ENCODE measurements at places on chromosomes 1 and 21.

DNA sequence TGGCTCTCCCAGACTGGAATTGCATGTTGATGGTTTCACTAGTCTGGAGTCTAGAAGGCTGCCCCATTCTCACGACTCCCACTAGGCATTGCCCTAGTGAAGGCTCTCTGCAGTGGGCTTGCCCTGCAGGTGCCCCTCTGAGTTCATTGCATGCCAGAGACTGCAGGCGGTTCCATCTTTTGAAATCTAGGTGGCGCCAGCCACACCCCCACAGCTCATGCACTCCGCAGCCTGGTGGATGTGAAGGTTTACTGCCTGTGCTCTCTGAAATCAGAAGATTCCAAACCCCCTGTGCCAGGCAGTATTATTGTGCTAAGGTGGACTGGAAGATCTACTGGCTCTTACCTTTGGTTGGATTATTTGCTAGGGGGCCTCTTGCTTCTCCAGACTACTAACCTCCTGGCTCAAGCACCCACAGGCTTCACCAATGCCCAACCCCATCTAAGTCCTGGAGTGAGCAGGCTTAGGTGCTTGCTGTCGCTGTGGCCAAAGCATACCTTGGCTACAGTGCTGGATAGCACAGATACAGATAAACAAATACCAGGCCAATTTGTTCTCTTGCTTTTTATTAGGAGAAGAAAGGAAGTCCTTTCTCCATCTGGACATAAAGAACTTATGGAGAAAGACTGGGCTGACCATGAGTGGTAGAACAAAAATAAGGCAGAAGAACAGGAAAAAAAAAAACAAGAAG lies 83.5 kb upstream of the SIM2 start:
- DNase-seq = no peak

DNA sequence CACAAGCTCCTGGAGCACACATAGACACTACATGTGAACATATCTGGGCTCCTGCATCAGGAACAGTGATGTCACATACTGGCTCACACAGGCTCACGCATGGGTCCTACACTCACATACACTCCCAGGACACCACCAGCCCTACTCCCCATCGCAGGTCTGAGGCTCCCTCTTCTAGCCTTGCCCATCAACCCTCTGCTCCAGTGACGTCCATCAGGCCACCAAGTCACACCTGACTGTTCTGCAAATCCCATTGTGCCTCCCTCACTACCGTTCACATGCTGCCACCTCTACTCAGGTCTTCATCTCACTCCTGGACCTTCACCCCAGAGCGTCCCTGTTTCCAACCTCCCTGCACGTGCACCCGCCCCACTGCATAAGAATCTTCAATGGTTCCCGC lies 18.1 kb downstream of the TFAP2E start:
- no peak for DNase-seq

DNA sequence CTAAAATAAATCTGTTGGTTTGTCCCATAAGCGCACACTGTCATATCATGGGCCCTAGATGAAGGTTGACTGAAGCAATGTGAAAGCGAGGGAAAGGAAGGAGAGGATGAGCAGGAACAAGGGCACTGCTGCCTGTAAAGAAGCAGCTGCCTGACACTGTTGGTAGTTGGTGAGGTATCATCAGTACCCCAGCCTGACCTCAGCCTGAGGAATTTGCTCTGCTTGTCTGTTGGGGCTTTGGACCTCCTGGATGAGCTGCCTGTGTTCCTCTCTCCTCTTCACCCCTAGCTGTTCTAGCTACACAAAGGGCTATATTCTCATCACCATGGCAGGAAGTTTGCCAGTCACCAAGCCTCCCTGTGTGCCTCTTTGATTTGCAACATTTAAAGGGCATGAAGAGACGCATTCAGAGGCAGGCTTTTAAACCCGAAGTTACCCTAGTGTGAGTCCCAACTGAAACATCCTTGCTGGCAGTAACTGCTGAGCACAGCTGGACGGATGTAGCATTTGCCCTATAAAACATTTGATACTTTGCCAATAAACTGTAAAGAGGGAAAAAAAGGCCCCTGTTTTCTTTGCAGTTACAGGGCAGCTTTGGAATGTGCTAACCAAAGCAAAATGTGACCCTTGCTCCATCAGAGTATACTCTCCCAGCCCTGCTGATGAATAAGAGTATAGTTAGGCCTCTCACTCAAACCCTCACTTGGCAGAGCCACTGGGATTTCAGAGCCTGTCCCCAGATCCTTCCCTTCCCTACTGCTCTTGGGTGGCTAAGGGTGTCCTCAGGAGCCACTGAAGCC lies 22.2 kb upstream of the SPATA6 start:
- no peak for DNase-seq

- no peak for DNase-seq
Measured at GRCh38 chr1:160883581-160884513, 1.1 kb downstream of the ITLN1 start.

GRCh38 chr1:54663725-54664124 lies 22.1 kb downstream of the MROH7 start:
- DNase-seq = no peak

DNA sequence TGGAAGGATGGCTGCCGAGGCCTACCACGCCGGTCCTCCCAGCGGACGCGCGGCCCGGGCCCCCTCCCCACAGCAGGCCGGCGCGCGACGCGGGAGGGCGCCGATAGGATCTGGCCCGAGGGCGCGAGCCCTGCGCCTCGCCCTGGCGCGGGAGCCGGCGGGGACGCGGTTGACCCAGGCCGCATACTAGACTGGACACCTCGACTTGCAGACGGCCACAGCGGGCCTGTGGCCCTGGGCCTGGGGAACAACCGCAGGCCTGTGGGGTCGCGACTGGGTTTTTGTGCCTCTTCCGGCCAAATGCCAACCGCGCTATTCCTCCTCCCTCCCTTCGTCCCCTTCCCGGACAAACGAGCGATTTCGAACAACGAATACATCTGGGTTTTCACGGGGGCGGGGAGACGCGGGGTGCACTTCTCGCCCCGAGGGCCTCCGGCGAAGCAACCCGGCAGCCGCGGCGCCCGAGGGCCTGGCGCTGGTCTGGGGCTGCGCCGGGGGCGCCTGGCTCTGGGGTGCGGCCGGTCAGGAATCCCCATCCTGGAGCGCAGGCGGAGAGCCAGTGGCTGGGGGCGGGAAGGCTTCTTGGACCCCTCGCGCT lies 2.4 kb downstream of the NHLH2 start:
- no peak for DNase-seq

All from esophagus squamous epithelium (tissue), 5 donors.